ENCODE measurements at places on chromosomes 11 and 22.
A peak's percentile ranks its signal among the peaks of the same experiment; 100 is the strongest.

GRCh38 chr22:49197505-49197904 is 630.2 kb downstream of the BRD1 start:
- peak; percentile 40 for DNase-seq

GRCh38 chr22:39545386-39546365 is 13.1 kb upstream of the RPS19BP1 start:
- no peak for DNase-seq

DNA sequence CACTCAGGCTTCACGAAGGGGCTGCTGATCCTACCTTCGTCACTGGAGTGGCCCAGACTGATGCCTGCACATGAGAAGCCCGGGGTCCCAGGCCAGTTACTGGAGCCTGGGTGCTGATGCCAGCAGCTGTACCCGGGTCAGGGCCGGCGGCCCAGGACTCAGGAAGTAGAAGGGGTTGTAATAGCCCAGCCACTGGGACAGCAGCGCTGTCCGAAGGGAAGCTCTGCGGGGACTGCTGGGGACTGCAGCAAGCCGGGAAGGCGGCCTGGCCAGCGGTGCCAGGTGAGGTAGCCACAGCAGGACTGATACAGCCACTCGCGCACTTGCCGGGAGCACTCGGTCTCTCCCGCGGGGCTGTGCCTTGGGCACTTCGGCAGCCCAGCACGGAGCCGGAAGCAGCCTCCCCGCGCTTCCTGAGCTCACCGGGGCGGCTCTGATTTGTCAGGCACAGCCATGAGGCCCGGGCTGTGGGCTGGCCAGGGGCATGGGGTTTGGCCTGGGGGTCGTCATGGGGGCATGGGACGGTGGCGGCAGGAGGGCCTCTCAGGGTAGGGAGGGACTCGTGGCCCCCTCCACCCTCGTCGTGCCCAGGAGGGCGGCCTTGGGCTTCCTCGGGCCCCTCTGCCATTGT is 13.9 kb upstream of the OR8K1 start:
- DNase-seq: no peak

DNA sequence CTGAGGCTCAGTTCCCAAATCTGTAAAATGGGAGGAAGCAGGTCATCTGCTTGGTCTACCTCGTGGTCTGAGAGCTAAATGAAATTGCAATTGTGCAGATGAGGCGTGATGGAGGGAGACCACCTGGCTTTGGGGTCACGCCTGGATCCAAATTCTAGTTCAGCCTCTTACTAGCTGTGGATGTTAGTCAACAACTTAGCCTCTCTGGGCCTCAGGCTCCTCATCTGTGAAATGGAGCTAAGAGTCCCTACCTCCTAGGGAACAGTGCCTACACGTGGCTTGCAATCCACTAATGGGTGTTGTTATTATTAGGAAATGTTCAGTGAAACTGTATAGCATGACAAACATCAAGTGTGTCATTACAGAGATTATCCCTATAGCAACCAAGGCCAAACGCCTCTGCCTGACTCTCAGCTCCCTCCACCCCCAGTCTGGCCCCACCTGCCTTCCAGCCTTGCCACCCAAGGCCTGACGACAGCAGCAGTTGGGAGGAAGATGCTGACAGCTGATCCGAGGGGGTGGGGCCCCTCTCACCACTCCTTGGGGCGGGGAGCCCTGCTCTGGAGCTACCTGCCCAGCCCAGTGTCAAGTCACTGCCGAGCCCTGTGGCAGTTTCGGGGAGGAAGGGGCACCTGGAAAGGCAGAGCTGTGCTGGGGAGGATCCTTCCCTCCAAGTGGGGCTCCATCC is 1.7 kb upstream of the RHOD start:
- no peak for DNase-seq

GRCh38 chr11:63517156-63517555 is 11.3 kb downstream of the LGALS12 start:
- no peak for DNase-seq

Measured in occipital lobe (tissue), 3 donors.